ENCODE measurements at places on chromosomes 2 and 18.

DNA sequence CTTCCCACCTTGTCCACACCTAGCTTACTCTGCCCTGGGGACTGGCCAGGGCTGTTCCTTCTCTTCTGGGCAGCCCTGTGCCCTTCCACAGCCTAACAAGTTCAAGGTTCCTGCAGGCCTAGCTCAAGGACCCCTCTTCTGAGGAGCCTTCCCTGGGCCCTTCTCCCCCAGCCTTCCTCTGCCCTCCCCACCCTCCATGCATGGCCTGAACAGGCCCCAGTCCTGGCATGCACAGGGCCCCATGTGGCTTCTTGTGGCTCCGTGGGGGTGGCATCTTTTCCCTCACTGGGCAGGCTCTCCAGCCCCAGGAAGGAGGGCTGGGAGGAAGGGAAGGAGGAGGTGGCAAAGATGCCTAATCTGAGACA is 162.9 kb downstream of the CELF4 start:
- DNase-seq: no peak

DNA sequence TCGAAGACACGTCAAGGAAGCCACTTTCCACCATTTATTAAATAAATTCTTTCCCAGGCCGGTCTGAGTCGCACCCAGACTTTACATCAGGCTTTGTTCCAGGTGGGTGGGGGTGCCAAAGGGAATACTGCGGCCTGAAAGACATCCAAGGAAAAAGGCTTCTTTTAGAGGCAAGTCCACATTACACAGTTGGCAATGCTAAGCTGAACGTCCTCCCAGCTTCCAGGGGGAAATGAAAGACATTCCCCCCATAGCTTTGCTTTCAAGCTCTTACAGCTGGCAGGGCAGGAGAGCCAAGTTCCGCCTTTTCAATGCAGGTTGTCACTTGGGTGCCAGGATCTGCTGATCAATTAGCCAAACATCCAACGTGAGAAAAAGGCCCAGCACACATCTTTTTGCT is 36.5 kb upstream of the PTPN4 start:
- no peak for DNase-seq

- DNase-seq: peak; percentile 6
These were observed 151.3 kb downstream of the NEDD4L start for GRCh38 chr18:58195278-58195765.

GRCh38 chr2:229133155-229133772 is 137.8 kb downstream of the PID1 start:
- DNase-seq: no peak

- DNase-seq: peak; percentile 53
These were observed at the start of the genes PECR and TMEM169 for GRCh38 chr2:216081487-216082116. Gene PECR (minus strand): TSS chr2:216081809. CDS start chr2:216081741, 68 bp downstream. Gene TMEM169 (plus strand): TSS chr2:216081919. CDS start chr2:216095964, 14,045 bp downstream.
